Esophagus mucosa (tissue), 1 donor: ENCODE measurements at places on chromosomes 5 and 9. TPM values are rescaled to one million over a fixed set of nuclear protein-coding genes. Genes with fewer than 3 reads are reported as not detected.

- no peak for ATAC-seq
These were observed 262.5 kb downstream of the PSAT1 start for GRCh38 chr9:78559449-78559885.

- ATAC-seq: no peak
These were observed 361.4 kb upstream of the RFX3 start for GRCh38 chr9:3887221-3887653.

GRCh38 chr9:9881692-9882091, 731.1 kb downstream of the PTPRD start:
- no peak for ATAC-seq

- ATAC-seq: no peak
These were observed 122.3 kb upstream of the CCDC112 start for GRCh38 chr5:115418788-115419187.

GRCh38 chr9:114688909-114689610, 7.1 kb upstream of the TEX48 start:
- no peak for ATAC-seq

Gene ENTREP1
- 3.5 TPM for total RNA-seq

DNA sequence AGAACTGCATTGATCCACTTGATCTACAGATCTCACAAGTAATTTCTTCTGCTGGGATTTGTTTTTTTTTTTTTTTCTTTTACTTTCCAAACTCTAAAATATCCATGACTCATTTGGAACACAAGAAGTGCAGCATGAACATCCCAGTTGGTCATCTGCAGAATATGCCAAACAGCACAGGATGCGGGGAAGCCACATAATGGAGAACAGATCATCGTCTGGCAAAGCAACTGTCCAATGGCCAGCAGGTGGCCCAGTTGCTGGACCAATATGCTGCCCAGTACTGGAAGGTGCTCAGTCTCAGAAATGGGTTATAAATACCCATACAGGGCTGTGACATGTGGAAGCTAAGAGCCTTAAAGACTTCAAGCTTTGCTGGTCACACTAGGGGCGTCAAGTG, 221.3 kb upstream of the TAS2R1 start:
- no peak for ATAC-seq

DNA sequence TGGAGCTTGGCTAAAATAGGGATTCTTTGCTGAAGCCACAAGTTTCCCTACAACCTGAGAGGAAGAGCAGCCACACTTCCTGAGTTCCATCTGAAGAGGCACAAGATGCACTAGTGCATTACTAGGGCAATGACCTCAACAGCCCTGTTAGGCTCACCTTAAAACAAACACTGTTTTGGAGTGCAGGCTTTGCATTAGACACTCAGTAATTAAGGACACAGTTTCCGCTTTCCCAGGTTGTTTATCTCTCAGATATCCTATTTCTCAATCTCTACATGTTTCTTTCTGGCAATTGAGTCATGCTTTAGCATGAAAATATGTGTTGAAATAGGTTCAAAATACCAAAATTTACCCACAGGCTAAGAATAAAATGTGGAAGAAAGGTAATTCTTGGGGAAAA, 34.2 kb downstream of the EMB start:
- ATAC-seq: no peak

Gene DHFR
- 15.2 TPM for total RNA-seq

GRCh38 chr9:12770261-12770660, 4.6 kb upstream of the LURAP1L start:
- no peak for ATAC-seq

GRCh38 chr9:79984429-79985067, 412.8 kb downstream of the TLE4 start:
- ATAC-seq: peak; percentile 91

GRCh38 chr5:32174011-32174870, at the start of gene GOLPH3:
TSS of gene GOLPH3 (minus strand) at chr5:32174319. CDS start at chr5:32174034, 285 bp downstream.
- peak; percentile 95 for ATAC-seq

DNA sequence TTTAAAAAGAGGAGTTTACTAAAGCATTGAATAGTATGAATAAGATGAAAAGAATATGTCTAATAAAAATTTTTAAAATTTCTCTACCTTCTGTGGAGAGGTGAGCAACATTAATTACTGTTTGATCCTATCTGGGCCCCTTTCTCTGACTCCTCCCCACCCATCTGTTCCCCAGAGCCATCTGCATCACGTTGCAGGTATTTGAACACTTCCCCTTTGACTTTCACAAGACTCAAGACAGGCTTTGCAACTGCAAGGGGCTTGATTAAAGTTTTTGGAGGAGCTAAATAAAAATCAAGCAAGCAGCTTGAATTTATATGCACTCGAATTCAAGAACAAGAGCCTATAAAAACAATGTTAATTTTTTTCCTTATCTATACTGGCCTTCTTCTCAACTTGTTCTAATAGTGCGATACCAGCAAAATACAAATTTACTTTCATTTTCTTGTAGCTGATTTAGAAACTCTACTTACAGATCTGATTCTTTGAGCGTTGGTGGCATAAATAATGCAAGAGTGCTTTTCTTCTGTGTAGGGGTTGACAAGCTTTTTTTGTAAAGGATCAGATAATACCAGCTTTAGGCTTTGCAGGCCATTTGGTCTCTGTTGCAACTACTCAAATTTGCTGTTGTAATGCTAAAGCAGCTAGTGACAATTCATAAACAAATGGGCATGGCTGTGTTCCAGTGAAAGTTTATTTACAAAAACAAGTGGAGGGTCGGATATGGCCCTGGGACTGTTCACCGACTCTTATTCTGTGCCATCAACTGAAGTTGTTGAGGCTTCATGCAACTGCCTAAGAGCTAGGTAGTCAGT, 21.2 kb downstream of the TXNDC8 start:
- no peak for ATAC-seq

GRCh38 chr5:88785746-88786565, 97.0 kb downstream of the MEF2C start:
- no peak for ATAC-seq

Gene SHISAL2B
- not detected for total RNA-seq

GRCh38 chr5:33995865-33996264, 11.4 kb upstream of the SLC45A2 start:
- ATAC-seq: no peak

GRCh38 chr9:91256235-91256634, 105.5 kb downstream of the AUH start:
- no peak for ATAC-seq

GRCh38 chr9:77440057-77440456, 208.1 kb downstream of the GNA14 start:
- no peak for ATAC-seq

Gene PCDHB14
- 2.0 TPM for total RNA-seq

DNA sequence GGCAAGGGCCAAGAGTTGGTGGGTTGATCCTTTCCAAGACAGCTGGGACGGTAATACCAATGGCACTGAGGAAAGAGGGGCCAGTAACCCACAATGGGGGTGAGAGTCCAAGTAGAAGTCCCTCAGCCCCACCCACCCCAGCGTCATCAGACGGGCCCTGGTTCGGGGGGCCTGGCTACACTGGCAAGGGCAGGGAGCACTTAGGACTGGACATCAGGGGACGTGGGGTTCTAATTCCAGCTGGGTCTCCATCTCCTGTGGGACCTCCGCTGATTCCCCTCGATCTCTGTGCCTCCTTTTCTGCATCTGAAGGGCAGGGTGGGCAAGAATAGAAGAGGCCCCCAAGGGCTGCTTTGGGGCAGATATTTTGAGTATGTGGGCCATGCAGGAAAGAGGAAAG, 53.5 kb upstream of the FCN1 start:
- ATAC-seq: no peak

- ATAC-seq: no peak
These were observed 36.8 kb upstream of the NIPBL start for GRCh38 chr5:36839489-36840476.

Gene PCDHGA2
- total RNA-seq: 0.68 TPM

GRCh38 chr5:172872997-172873491, 39.0 kb downstream of the ERGIC1 start:
- ATAC-seq: no peak

DNA sequence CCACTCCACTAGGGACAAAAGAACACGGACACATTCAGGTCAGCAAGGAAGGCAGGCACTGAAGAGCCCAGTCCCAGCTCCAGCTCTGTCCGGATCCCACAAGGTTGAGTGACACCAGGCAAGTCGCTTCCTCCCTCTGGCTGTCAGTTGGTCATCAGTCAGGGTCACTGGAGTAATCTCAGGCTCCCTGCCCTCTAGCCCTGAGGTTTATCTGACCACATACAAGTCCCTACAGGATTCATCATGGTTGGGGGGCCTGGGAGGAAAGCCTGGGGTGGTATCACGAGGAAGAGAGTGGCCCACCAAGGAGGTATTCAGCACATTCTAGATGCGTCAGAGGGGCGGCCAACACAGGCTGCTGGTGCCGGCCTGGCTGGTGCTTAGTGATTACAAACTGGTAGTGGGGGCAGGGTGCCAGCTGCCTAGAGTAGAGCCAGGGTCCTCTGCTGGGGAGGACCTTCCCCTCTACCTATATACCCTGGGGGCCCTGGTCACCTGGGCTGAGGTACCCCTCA, 81.5 kb downstream of the SHB start:
- no peak for ATAC-seq

GRCh38 chr9:94638335-94639060, 820 bp downstream of the FBP1 start:
- peak; percentile 19 for ATAC-seq

DNA sequence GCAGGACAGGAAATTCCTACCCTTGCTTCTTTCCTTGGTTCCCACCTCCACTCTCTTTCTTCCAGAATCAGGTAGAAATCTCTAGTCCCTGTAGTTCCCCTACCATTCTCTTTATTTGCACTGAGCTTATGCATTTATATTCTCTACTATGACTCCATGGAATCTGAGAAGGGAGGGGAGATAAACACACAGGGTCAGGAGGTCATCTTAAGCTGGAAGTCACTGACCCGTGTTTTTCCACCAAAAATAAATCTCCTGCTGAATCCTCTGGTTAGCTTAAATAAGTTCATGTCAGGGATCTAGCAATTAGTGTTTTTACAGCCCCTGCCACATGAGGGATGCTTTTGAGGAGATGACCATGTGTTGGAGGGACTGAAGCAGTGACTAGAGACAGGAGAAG, 3.7 kb downstream of the ACTL7B start:
- ATAC-seq: no peak

DNA sequence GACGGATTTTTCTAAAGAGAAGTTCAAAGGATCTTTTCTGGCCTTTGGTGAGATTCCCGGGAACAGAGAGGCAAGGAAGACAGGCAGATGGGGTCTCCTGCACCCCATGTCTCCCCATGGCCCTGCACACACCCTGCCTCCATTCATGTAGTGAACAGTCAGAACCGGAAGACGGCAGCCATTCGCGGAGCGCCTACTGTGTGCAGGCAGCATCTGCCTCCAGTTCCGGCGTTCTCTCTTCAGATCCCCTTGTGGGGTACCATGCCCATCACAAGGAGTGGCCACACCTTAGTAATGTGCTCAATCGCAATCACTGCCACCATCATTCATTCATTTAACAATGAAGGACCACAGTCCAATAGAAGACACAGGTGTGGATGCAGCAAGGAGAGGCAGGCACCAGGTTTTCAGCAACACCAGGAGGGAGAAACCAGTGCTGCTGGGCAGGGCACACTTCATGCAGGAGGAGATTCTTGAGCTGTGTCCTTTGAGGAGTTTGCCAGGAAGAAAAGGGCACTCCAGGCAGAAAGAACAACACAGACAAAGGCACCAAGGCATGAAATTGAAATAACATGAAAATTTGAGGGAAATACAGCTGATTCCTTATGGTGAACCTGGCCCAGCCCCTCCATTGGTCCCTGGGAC, 171.5 kb upstream of the PHYKPL start:
- no peak for ATAC-seq

- peak; percentile 53 for ATAC-seq
These were observed 52.4 kb downstream of the CDC14B start for GRCh38 chr9:96567203-96567700.

DNA sequence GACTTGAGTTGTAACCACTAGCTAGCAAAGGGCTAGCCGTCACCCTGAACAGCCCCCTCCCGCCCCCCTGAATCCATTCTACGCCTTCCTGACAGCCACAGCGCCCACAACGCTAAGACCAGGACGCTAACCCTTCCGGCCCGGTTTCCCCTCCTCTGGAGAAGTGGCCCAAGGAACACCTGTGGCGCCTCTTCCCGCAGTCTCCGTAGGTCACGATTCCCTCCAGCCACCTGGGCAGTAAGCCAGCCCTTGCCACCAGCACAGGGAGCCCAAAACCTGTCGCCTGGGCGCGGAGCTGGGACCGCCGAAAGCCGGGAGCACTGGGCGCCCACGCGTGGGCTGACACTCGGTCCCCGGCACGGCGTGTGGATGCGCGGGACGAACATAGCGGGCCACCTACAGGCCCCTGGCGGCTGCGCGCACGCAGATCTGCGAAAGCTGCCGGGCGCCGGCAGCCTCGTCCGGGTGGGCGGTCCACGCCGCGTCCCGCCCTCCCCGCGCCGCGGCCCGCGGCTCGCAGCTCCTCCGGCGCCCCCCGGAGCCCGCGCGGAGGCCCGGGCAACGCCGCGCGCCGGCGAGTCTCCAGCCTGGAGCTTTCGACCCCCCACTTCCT, 596 bp downstream of the IRF1 start:
- ATAC-seq: peak; percentile 7

DNA sequence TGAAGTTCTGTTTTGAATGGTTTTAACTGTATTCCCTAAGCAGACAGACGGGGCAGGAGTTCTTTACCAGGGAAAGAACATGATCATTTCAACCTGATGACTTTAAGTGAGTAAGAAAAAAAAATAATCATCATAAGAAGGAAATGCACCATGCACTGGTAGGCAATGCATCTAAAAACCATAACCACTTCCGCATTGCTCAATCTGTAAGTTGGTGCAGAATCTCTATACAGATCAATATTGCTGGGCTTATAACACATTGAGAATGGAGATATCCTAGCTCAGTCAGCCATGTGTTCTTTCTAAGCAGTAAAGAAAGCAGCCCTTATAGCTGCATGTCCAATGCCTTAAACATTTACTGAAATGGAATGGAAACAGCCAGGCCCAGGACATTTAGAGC, 407.1 kb upstream of the DMAC1 start:
- no peak for ATAC-seq

Gene PRDM9
- total RNA-seq: not detected

GRCh38 chr5:129474544-129474943, 14.4 kb downstream of the ADAMTS19 start:
- no peak for ATAC-seq

DNA sequence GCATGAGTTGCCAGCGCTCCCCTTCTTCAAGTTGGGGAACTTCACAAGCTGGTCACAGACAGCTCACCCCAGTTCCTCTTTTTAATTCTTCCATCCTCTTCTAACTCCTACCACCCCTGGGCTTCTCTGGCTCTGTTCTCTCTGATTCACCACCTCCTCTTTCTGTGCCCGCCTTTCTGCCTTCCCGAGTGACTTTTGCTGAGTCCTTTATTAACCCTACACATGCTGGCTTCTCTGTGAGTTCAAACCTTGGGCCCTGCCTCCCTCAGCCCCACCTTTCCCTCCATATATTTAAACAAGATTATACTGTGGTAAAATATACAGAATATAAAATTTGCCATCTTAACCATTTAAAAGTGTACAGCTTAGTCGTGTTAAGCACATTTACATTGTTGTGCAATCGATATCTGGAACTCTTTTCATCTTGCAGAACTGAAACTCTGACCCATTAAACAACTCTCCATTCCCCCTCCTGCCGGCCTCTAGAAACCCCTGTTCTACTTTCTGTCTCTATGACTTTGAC, 32.0 kb downstream of the SLC46A2 start:
- ATAC-seq: peak; percentile 19

Gene TLX3
- total RNA-seq: not detected

Gene TAF1L
- not detected for total RNA-seq

GRCh38 chr5:10607023-10607665, 43.3 kb downstream of the ANKRD33B start:
- peak; percentile 53 for ATAC-seq
